ENCODE measurements at places on chromosomes 5 and 9.

DNA sequence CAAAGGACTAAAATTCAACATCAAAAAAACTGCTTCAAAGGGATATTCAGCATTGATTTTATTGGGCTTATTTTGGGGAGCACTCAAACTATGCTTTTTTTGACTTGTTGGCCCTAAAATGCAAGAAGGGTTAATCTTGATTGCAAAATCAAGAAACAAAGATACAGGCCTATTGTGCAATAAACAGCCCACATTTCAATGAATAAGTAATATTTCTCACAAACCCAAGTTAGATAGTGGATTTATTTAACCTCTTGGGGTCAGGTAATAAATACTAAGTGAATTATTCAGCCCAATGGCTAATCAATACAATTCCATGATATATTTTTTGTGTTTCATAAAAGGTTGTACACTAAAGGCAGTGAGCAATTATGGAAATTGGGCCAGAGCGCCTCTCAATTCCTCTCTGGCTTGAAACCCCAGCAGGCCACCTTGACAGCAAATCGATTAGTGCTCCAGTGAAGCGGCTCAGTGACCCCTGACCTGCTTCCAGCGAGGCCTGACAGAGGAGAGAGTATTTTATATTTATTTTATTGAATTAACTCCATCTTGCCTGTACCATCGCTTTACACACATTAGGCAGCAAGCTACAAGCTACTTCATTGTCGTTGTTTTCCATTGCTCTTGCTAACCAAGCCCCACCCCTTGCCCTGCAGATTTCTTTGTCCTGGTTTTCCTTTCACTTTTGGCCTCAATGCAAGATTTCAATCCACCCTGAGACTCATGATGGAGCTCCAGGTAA is 65.5 kb downstream of the EBF1 start:
- DNase-seq = no peak

- DNase-seq = no peak
Observed at GRCh38 chr9:107447834-107448233, 41.7 kb downstream of the KLF4 start.

- no peak for DNase-seq
Observed at GRCh38 chr5:125026867-125027731, 280.7 kb upstream of the ZNF608 start.

DNA sequence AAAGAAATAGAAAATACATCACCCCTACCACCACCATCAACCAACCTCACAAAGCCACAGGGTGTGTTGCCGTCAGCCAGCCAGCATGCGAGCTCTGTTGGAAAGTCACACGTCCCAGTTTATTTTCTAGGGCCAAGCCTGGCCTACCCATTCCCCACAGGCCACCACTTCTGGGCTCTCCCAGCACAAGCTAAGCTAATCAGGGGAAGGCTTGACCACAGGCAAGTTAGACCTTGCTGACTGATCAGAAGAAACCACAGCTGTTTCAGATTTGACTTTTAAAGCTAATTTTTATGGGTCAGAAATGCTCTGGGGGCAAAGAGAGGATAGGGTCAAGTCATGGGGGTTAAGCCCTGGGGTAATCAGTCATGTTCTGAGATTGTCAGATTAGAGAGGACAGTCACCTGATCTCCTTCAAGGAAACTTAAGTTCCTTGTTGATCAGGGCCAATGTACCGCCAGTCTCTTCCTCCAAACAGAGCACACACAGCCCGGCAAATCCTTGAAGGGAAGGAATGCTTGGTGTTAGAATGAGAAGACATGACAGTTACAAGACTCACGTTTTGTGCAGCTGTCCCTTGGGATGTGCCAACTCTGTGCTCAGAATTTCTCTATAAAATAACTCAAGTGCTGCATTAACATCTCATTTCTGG is 7.6 kb downstream of the SHB start:
- no peak for DNase-seq

DNA sequence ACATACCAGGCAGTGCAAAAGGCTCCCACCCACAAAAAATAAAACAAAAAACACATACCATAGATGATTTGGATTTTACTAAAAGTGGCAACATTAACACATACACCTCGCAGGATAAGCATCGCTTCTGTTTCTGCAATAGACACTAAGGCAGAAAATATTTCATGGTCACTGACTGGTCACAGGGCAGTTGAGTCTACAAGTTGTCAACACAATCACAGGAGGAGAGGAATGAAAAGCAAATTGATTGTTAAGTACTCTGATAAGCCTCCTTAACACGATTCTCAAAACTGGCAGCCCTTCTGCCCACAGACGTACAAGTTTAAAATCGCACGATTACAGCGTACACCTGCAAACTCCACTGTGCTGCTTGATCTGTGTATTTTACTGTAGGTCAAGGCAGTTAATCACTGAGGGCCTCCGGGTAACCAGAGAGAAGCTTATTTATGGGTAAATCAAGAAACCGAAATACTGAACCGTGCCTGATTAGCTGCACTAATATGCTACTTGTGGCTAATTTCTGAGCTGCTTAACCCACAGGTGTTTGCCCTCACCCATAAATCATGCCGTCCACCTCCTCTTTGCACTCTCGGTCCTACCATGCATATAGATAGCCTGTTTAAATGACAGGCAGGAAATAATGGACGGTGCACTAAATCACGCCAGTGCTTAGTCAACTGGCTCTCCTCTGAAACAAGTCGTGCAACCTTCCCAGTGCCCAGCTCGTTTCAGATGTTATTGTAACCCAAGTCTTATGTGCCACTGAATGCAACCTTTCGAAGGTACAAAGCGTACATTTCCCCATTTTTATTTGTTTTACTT is 659.4 kb upstream of the ADAMTS16 start:
- no peak for DNase-seq

GRCh38 chr5:69130241-69130640 is 36.4 kb downstream of the SLC30A5 start:
- DNase-seq = no peak

DNA sequence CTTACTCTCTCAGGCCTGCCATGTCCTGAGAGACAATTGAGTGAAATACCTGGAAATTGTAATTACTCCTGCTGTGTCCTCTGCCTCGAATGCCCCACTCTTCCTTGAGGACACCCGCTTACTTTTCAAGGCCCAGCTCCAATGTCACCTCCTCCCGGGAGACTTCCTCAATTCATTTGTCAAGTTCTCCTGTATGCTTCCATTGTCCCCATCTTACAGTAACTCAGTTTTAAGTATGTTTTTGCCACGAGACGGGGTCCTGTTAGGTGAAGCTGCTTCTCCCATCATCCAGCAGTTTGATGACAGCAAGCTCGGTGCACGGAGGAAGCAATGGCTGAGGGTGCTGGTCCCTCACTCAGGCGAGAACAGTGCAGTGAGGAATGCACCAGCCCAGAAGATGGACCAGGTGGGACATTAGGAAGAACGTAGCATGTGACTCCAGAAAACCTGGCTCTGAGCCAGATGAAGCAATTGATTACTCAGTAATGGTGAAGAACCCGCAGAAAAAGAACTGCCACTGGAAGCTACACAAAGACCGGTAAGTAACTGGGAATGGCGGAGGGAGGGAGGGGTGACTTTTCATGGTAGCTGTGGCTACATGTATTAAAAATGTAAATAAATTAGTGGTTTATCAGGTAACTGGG is 274.8 kb downstream of the DENND1A start:
- no peak for DNase-seq

DNA sequence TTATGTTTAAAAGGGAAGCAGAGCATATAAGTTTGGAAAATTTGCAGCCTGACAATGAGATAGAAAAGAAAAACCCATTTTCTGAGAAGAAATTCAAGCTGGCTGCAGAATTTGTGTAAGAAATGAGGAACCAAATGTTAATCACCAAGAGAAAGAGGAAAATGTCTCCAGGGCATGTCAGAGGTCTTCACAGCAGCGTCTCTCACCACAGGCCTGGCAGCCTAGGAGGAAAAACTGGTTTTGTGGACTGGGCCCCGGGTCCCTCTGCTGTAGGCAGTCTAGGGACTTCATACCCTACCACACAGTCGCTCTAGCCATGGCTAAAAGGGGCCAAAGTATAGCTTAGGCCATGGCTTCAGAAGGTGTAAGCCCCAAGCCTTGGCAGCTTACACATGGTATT is 32.1 kb upstream of the HSD17B4 start:
- no peak for DNase-seq

All from NAMALWA (cell line).